ENCODE measurements at places on chromosomes 16 and 17.

DNA sequence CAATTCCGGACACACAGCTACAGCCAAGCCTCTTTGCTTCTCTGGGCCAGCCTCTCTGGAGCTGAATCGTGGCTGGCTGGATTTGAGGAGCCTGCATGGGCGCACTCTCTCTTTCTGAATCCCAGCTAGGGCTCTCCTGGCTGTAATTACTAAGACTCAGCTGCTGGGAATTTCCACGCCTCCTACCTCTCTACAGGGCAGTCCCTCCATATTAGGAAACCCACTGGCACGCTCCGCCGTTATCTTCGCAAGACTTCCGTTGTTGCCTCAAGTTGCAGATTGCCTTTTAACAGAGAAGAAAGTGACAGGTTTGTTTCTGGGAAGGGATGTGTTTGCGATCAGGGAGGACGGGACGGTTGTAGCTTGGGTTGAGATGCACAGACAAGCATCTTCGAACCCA is 188.4 kb upstream of the NLRP1 start:
- DNase-seq = no peak

GRCh38 chr17:50498021-50498874 is 10.0 kb upstream of the MYCBPAP start:
- DNase-seq = no peak

- no peak for DNase-seq
Measured at GRCh38 chr17:44268709-44269534, 987 bp upstream of the SLC4A1 start.

DNA sequence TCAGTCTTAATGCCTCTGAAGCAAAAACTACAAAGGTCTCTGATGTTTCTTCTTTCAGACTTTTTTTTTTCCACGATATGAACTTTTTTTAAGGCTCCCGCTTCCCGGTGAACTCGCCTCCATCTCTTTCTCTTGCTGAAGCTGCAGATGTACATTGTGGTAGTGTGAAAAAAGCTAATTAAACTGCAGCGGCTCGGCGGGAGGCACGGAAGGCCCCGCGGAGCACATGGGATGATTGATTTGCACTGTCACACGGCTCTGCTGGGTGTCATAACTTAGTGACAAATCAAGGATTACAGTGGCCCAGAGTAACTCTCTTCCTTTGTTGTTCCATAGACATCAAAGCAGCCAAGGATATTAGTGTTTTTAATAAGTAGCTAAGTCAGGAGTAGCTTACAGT is 196.3 kb downstream of the AXIN2 start:
- DNase-seq = no peak

GRCh38 chr16:68234188-68235107 is 1.5 kb downstream of the ESRP2 start:
- DNase-seq = no peak

All from activated gamma-delta T cell treated with Interleukin-2 at 50 U/mL for 16 hours (primary cell).